ENCODE measurements at places on chromosomes 3 and 15.

DNA sequence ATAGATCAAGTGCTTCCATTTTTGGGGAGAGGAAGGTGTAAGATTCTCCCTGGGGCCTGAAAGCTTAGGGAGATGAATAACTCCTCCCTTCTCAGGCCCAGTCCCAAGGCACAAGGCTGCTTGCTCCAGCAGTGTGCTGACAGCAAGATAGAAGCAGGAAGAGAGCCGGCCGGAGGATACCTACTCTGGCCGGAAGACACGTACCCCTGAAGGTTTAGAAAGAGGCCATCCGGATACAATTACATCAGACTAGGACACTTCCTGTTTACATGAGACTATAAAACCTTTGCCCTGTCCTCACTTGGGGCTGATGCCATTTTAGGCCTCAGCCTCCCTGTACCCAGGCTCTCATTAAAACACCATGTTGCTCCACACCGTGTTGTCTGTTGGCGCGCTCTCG lies 329.9 kb downstream of the SV2B start:
- DNase-seq: no peak

DNA sequence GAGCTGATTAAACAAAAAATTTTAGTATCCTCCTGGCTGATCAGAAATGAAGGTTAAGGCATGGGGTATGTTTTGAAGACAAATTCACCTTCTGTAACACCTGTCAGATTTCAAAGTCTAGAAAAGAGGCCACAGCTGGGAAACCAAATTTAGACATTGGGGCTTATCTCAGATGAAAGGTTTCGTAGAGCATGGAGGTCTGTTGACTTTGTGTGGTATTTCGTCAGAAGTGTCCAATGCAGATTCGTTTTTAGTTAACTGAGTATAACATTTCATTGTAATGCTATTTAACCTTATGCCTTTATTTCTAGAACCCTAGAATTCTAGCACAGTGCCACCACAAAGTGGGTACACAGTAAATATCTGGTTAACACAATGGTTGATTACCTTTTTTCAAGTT lies 61.7 kb downstream of the FNDC3B start:
- no peak for DNase-seq

DNA sequence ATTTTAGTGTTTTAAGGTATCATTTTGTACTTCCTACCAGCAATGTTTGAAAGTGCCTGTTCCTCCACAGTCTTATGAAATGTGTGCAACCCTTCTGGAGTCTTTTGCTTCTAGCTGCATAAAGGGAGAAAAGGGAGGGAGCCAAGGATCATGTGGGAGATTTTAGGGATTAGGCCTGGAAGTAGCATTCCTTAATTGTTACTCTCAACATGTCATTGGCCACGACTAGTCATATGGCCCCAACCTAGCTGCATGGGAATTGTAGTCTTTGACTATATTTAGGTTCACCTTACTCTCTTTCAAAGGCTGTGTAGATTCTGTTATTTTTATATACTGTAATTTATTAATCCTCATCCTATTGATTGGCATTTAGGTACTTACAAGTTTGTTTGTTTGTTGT lies 14.9 kb downstream of the CRTAP start:
- DNase-seq: no peak

- DNase-seq: no peak
Observed at GRCh38 chr3:143031327-143031726, 30.0 kb downstream of the U2SURP start.

GRCh38 chr15:99486371-99487336 lies 79.1 kb upstream of the MEF2A start:
- DNase-seq: peak; percentile 33

DNA sequence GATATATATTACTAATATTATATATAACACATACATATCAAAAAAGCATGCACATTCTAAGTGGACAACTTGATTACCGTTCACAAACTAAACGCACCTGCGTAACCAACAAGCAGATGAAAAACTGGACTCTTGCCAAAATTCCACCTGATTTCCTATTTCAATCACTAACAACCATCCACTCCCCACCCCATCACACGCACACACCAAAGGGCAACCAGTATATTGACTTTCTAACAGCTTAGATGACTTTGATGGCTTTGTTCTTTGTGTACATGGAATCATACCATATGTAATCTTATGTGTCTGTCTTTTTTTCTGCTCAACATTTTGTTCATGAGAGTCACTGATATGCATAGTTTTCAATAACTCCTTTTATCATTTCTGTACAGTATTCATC lies 496.8 kb upstream of the ARRDC4 start:
- DNase-seq: no peak

DNA sequence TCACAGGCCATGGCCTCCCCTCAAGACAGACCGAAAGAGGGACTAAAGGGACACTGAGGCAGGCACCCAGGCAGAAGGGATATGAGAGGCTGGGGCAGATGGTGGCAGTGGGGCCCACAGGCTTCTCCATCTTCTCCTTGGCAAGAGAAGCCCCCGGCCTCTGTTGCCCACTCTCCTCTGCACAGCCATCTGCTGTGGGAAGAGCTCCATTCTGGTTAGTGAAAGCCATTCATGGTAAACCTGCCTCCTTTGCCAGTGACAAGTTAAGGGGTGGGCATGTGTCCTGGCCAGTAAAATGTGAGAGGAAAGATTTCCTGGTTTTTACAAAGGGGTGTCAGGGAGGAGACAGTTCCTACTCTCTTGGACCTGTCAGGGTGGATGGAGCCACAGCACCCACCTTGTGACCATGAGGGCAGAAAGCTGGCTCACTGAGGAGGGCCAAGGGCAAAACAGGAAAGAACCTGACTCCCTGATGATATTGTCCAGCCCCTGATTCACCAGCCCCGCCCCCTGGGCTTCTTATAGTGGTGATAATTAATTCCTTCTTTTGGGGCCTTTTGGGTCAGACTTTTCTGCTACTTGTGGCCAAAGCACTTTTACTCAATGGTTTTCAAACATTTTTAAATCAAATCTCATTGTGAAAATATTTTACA lies 130.4 kb upstream of the SMAD3 start:
- no peak for DNase-seq

GRCh38 chr3:171446801-171447578 lies 13.2 kb downstream of the TNIK start:
- no peak for DNase-seq

- DNase-seq: no peak
Observed at GRCh38 chr3:193828477-193828876, 235.5 kb downstream of the OPA1 start.

- DNase-seq: no peak
Observed at GRCh38 chr3:168197162-168197561, 101.4 kb upstream of the GOLIM4 start.

DNA sequence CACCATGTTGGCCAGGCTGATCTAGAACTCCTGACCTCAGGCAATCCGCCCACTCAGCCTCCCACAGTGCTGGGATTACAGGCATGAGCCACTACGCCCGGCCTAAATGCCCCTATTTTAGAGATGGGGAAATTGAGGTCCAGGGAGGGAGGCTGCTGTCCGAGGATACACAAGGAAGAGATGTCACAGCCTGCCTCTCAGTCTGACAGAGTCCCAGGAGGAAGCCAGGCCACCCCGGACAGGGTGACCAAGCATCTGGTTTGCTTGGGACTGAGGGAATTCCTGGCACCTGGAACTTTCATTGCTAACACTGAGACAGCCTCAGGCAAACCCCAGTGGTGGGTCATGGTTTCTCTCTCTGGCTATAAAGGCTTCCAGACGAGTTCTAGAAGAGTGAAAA lies 30.6 kb upstream of the ADAMTS7 start:
- DNase-seq: no peak

DNA sequence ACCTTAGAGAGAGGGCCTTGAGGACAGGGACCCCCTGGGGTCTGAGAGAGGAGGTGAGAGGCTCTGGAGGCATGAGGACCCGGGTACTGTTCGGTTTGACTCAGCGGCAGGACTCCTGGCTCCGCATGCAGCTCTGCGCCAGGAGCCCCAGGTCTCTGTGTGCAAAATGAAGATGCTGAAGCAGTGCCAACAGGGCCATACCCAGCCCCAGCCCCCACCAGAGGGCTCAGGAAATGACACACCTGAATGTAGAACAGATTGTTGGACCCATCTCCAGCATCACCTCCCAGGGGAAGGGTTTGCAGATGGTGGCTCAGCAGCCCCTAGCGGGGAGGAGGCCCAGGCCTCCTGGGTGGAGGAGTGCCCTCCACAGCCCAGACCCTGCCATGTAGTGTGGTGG lies 30.2 kb downstream of the EPHB3 start:
- DNase-seq: no peak

DNA sequence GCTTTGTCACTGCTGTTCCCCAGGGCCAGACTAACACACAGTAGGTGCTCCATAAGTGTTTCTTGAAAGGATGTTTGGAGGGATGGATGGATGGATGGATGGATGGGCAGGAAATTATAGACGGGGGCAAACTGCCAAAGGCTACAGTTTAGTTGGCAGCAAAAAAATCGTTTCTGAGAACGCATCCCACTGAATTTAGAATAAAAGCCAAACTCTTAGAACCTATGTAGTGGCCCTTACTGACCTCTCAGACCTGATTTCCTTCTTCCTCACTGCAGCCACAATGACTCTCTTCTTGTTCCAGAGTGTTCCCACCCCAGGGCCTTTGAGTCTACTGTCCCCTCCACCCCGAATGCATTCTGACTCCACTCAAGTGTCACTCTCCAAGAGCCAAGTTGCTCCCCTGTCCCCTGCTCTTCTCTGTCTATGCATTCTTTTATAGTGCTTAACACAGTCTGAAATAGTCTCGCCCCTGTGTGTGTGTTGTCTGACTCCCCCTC lies 5.2 kb upstream of the GATA2 start:
- no peak for DNase-seq

DNA sequence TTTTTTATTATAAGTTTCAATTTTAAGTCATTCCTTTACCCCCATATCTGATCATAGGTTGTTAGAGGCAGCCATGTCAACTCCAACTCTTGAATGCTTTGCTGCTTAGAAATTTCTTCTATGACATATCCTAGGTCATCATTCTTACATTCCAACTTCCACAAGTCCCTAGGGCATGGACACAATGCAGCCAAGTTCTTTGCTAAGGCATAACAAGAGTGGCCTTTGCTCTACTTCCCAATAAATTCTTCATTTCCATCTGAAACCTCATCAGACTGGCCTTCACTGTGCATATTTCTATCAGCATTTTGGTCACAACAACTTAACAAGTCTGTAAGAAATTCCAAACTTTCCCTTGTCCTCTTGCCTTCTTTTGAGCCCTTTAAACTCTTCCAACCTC lies 28.5 kb downstream of the TRIM42 start:
- no peak for DNase-seq
